ENCODE measurements at places on chromosomes 12 and 14.

- DNase-seq: no peak
These were observed 82.6 kb upstream of the PTPRB start for GRCh38 chr12:70719672-70720420.

- no peak for DNase-seq
These were observed 9.5 kb upstream of the NAA30 start for GRCh38 chr14:57380935-57381334.

DNA sequence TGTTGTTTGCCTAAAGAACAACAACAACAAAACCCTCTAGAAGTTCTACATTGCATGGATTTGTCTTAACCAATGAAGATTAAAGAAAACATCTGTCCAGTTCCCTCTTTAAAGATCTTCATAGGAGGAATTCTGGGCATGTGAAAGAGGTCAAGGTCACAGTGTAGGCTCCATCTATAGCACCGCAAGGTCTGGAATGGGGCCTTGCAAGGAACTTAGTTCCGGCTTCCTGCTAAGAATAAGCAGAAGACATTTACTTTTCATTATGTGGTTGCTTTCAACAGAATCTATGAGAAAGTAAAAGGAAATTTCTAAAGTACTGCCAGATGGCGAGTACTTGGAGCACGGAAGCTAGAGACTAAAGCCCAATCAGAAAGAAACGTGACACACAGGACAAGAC is 57.2 kb upstream of the GNPNAT1 start:
- no peak for DNase-seq

DNA sequence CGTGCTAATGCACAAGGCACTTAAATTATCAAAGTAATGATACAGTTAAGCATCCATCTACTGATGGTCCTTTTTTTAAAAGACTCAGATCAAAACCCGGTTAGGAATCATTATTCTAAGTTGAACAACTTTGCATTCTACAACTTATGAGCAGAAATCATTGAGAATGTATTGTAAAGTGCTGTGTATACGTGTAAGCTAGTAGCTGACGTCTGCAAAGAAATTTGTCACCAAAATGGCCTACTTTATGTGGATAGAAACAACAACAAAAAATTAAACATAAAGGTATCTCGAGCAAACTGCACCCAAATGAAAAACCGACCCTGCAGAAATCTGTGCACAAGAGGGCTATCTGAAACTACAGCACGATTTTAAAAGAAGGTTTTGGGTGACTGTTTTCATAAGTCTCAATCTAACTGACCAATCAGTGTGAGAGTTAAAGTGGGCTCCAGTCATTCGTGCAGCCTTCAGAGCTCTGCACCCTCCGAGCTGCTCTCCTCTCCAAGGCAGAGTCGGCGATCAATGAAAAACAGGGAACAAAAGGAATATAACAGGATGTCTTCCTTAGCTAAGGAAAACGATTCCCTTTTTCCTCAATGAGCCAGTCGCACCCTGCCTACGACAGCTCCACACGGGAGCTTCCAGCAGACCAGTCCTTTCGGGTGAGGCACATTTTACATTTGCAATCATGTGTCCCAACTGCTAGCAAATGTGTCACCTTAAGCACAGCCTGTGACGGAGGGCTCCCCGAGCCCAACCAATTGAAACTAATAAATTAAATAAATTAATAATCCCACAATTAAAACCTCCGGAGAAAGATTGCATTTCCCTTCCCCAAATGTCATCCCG is 200.7 kb upstream of the FOXN3 start:
- no peak for DNase-seq

DNA sequence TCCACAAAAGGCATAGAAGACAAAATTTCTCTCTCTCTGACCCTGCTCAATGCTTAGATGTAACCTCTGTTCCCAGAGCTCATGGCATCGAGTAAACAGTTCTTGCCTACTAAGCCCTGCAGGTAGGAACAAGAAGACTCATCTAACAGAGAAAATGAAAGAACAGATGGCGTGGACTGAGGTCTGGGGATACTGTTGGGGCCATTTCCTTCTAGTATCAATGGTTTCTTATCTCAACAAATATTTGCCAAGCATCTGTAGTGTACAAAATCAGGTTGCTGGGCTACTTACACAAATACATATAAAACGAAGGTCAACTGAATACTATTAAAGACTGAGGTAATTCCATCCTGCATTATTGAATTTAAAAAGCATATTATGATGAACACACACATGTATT is 93.3 kb downstream of the RIMBP2 start:
- no peak for DNase-seq

DNA sequence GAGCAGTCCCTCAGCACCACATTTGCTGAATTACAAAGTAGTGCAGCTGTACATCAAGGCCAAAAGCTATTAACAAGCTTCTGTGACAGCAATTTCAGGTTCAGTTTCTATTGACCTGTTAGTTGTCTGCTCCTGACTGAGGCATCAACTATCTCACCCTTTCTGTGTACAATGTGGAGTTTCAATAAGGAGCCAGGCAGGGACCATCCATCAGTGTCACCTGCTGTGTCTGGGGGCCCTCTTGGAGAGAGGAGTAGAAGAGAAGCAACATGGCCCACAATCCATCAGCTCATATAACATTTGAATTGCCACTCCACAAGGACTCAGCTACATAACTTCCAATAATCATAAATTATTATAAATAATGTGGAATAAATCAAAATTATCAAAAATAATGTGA is 72.3 kb upstream of the CCDC196 start:
- DNase-seq: no peak

- no peak for DNase-seq
These were observed 13.7 kb upstream of the SLC25A3 start for GRCh38 chr12:98579835-98580234.

GRCh38 chr12:55822228-55822627 is 4.4 kb downstream of the ORMDL2 start:
- no peak for DNase-seq

DNA sequence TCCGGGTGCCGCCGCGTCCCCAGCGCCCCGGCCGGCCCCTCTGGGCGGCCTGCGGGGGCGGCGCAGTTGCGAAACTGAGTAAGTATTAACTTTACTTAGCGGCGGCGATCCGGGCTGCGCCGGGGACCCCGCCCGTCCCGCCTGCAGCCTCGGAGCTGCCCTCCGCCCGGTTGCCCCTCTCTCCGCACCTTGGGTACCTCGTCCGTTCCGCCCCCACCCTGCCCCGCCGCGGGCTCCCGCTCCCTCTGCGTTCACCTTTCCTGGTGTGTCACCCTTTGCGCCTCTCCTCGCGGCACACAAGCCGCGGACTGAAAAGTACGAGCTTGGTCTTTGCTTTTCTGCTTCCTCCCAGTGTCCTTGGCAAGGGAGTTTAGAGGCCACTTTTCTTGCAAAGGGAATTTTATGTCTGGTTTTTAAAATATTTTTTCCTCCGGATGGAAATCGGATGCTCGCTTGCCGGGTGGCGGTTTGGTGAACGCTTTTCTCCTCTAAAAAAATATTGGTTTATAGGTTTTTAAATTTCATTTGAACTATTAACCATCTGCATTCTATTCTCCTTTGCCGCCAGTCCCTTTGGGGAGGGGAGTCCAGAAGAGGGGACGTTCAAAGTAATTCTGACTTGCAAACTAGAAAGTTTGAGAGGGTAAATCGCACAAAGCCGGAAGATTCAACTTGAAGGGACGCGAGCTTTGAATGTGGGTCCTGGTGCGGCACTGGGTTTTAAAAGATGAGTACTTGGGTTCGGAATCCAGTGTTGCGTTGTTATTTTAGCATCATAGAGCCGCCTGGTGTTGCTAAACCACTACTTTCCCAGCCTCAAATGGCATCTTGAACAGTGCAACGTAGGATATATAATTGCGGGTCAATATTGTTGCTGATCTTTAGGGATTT is 834 bp downstream of the RASSF8 start:
- no peak for DNase-seq

DNA sequence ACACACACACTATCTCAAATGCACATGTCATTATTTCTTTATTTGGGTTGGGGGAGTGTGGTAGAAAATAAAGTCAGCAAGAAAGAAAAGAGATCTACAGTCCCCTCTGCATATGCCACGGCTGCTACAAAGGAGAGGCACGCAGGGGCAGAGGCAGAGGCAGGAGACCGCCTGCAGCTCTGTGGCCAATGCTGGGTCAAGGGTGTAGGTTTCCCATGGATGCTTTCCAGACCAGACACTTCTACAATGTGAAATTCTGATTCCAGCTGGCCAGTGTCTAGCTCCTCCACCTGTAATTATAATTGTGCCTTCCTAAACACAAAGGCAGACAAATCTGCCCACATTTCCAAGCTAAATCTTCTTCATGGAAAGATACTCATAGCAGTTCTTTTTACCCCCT is 19.2 kb downstream of the VPS37B start:
- DNase-seq: no peak

DNA sequence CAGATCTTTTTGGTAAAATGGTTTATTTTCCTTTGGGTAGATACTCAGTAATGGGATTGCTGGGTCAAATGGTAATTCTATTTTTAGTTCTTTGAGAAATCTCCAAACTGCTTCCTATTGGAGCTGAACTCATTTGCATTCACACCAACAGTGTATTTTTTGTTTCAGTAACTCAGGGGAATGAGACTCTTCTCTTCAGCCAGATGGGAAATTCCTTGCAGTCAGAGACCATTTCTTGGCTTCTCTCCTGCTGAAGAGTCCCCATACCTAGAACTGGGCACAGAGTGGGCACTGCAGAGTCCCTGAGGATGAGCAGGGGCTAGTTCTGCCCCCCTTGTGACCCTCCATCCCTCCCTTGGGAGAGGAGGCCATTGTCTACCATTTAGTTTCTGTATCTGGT is 10.8 kb downstream of the SDSL start:
- no peak for DNase-seq

DNA sequence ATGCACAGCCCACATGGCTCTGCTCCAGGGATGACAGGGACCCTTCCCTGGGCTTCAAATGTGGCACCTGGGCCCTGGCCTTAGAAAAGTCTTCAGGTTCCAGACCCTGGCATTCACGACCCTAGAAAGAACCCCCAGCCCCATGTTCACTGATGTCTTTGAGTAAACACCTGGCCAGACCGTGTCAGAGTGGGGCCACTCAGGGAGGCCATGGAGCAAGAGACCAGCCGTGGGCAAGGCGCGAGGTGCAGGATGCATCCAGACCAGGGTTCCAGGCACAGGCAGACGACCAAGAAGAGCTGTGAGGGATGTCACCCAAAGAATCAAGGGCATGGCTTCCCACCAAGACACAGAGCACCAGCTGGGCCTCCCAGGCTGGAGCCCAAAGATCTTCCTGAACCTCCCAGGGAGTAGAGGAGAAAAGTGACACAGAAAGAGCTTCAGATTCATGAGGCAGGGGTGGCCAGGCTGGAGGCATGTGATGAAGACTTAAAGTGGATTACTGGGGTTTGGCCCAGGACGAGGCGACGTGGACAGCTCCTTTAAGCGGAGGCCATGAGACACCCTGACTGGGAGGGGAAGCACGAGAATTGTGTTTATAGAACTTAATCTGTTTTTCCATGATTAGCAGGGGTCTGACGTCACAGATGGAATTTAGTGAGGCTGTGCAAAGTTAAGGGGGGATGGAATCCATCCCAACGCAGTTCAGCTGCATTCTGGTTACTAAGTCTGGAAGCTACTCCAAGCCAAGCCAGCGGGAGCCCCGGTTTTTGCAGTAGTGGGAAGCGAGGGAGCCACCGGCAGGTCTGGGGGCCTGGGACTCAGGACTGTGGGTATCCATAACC is 61.6 kb downstream of the ARL6IP4 start:
- no peak for DNase-seq

DNA sequence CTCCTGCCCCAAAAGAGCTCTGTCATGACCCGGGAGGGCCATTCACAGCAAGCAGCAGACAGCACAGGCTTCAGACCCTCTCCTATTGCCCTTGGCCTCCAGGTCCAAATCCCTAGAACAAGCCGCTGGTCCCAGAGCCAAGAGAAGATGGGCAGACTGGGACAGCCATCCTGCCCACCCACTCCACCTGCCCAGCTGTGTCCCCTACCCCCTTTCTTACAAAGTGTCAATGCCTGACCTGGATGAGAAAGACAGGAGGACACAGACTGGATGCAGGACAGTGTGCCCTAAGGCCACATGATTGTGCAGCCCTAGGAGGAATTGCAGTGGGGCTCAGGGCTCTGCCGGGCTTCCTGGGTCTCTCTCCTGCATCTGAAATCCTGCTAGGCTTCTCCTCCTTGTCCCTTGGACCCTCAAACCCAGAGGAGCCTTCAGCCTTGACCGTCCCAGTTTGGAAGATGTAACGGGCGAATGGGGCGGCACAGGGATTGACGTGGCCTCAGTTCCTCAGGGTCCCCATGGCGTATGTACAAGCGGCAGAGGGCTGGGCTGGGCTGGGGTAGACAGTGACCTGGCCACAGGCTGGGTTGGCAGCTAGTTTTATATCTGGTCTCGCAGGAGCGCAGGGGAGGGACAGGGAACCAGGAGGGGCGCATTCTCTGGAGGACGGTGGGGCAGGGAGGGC is 27.1 kb upstream of the BCDIN3D start:
- DNase-seq: no peak

- DNase-seq: no peak
These were observed 84.8 kb downstream of the PRKCH start for GRCh38 chr14:61406198-61406597.

DNA sequence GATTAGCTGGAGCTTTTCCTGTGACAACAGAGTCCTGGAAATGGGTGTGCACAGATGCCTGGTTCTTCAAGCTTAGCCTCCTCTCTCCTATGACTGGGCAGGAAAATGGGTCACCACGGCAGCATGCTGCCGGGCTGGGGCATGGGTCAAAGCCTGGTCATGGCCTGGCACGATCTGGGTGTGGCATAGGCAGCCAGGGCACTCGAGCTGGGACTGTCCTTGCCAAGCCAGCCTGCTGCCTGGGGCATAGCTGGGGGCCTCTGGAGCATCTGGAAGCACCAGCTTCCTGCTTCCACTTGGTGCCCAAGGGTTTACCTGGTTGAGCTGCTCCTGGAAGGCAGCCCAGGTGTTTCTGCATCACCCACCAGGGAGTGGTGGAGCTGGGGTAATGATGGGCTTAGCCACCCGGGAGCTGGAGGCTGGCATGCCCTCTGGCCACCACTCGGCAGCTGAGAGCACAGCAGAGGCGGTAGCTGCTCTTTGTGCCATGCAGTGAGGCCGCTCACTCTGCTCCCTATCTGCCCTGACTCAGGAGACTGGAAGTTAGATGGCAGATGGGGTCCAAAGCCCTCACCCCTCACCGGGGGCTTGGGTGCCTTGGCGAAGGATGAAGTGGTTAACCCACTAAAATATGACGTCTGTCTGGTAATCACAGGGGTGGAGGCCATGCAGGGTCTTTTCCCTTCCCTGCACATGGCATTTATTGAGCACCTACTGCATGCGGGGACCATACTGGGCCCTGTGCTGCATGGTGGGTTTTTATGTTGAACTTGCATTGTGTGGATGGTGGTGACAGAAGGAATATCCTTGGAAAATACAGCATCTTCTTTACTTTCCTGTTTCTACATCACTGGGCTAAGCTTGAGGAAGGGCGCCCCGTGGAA is 1.7 kb downstream of the OTUB2 start:
- no peak for DNase-seq

DNA sequence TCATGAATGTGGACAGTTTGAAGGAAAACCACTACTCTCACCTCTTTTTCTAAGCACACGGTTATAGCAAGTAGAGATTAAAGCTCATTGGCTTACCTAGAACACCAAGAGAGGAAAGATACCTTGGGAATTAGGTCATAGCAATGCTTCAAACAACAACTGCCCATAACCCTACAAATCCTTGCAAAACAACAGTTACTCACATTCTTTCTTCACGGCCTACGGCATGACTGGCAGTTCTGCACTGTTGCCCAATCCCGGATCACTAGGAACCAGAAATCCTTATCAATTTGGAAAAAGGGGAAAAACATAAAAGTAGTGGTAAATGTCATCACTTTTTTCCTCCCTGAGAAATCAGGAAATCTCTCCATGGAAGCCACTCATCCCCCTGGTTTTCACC is 9.6 kb upstream of the ISM2 start:
- DNase-seq: no peak

GRCh38 chr12:109963743-109964429 is 32.3 kb downstream of the GIT2 start:
- no peak for DNase-seq

Data from stimulated activated CD4-positive, alpha-beta T cell treated with anti-CD3 and anti-CD28 coated beads, Interleukin-15, amount 100 ng/mL, for 1 hour (primary cell).